ENCODE measurements at places on chromosomes 4 and X.

- no peak for DNase-seq
These were observed 18.1 kb upstream of the C4orf36 start for GRCh38 chr4:86910369-86910768.

- no peak for DNase-seq
These were observed 356.0 kb downstream of the ADAM29 start for GRCh38 chr4:175273995-175274753.

DNA sequence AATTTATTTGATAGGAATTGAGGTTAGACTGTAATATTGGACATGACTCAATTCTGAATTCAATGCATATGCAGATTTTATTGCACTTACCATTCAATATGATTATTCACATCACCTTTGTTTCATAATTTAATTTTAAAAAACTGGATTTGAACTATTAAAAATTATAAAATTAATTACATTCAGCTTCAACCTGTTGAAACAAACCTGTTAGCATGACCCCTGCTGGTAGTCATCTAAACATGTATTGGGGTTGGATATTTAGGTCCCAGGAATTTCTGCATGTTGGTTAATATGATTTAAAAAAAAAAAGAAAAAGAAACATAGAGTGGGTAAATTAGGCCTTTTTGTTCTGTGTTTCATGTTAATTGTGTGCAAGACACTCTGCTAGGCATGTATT, 85.9 kb downstream of the ARSJ start:
- no peak for DNase-seq

DNA sequence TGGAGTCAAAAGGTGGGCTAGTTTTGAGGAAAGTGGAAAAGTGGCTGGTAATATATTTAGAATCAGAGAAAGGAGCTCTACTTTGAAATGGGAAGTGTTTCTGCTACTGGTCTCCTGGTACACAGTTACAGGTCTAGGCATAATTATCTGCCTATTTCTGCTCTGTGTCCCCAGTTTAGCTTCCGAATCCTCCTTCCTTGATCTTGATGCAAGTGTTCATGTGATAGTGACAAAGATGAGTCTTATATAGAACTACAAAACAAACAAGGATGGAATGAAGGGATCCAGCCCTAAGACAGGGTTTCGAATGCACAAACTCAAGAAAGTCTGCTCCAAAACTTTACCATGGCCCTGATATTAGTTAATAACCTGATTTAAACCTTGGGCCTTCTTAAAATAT, 580.2 kb downstream of the INPP4B start:
- no peak for DNase-seq

- no peak for DNase-seq
These were observed 180.0 kb upstream of the GIMD1 start for GRCh38 chr4:106548446-106549044.

- DNase-seq: no peak
These were observed 220.9 kb upstream of the SFRP2 start for GRCh38 chr4:154009788-154010187.

All from mesenteric fat pad (tissue), 1 donor.